ENCODE measurements at places on chromosomes 2 and 18.
A peak's percentile ranks its signal among the peaks of the same experiment; 100 is the strongest.

DNA sequence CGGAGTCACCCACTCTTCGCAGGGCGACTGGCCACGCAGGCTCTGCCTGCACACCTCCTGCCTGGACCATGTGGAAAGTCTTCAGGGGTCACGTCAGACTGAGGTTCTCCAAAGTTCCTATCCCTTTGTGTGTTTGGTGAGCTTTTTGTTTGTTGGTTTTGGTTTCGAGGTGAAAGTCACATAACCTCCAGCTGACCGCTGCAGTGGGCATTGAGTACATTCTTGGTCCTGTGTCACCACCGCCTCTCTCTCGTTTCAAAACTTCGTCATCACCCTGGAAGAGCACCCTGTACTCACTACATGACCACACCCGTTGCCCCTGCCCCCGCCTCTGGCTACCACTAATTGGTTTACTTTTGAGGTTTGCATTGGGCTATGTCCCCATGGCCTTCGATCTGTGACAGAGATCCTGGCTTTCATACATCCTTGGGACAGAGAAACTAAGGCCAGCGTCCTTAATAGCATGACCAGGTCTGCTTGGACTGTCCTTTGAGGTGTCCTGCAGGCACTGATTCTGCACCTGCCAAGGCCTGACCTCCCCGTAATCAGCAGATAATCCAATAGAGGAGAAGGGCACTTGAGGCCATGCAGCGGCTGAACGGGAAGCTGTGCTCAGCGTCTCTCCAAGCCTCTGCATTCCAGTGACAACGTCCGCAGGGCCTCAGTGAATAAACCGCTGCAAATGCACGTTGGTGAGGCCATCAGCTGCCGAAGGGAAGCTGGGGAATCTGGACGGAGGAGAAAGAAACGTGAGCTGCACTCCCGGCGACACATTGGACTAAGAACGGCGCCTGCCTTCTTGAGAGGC lies 46.8 kb downstream of the SH3BP4 start:
- no peak for DNase-seq

DNA sequence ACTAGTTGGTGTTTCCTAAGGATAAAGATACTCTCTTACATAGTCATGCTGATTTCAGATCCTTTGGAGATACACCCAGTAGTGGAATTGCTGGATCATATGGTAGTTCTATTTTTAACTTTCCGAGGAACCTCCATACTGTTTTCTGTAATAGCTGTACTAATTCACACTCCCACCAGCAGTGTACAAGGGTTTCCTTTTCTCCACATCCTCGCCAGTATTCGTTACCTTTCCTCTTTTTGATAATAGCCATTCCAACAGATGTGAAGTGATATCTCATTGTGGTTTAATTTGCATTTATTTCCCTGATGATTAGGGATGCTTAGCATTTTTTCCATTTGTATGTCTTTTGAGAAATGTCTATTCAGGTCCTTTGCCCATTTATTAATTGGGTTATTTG lies 34.0 kb downstream of the ACTR2 start:
- no peak for DNase-seq

- no peak for DNase-seq
Measured at GRCh38 chr2:47196046-47196445, 40.9 kb upstream of the STPG4 start.

DNA sequence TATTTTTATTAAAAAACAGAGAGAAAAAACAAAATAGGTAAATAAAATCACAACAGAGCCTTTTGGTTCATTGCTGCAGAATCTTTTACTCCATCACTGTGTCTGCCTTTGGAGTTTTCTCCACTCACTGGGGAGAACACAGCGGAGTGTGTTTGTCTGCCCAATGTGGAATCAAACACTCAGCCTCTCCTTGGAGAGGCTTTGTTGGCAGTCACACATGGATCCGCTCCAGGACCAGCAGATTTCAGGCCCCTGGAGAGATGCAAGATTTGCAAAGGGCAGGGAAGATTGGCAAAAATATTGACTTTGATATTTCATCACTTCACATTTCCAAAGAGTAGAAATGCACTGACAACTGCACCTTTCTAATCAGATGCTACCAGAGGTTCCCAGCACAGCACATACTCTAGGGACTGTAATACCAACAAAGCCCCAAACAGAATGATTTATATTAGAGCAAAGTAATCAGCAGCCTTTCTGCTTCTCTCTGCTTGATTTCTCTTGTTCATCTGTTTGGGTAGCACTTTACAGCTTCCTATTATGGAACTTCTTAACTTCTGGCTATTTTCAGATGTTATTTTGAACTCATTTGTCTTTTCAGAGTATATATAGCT lies 1898.8 kb upstream of the PIK3C3 start:
- DNase-seq: no peak

GRCh38 chr2:46062637-46063412 lies 234.4 kb upstream of the EPAS1 start:
- peak; percentile 34 for DNase-seq

DNA sequence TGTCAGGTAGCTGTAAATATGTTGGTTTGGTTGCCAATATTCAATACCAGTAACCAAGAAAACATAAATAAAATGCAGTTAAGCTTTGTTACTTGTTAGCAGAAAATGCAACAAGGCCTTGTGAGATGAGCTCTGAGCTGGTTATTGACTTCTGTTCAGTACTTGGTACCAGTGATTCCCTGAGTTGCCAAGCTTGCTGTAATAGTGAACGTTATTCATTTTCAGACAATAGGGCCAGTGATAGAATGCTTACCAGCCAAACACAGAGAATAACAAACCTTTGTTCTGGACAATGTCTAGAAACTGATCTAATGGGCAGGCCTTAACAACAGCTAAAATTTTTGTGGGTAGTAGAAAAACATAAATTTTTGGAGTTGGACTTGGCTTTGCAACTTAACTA lies 29.5 kb downstream of the RASGRP3 start:
- DNase-seq: no peak

DNA sequence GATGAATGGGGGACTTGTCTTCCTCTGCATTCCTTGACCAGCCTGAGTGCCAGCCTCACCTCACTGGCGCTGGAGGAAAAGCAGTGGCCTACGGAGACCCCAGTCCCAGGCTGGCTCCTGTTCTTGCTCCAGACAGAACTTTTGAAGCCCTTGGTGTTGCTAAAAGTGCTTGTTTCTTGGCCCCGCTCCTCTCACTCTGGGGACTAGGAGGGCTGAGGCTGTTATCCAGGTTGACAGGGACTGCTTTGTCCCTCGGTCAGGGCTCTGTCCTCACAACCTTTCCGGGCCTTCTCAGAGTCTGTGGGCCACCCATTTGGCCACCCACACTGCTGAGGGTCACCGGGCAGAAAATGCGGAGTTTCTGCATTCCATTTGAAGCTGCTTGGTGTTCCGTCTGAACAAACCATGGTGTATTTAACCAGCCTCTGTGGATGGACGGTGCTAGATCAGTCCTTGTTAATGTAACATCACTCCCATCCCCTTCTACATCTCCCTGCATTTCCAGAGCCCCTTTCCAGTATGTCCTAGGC lies 25.6 kb downstream of the B3GNT7 start:
- no peak for DNase-seq

DNA sequence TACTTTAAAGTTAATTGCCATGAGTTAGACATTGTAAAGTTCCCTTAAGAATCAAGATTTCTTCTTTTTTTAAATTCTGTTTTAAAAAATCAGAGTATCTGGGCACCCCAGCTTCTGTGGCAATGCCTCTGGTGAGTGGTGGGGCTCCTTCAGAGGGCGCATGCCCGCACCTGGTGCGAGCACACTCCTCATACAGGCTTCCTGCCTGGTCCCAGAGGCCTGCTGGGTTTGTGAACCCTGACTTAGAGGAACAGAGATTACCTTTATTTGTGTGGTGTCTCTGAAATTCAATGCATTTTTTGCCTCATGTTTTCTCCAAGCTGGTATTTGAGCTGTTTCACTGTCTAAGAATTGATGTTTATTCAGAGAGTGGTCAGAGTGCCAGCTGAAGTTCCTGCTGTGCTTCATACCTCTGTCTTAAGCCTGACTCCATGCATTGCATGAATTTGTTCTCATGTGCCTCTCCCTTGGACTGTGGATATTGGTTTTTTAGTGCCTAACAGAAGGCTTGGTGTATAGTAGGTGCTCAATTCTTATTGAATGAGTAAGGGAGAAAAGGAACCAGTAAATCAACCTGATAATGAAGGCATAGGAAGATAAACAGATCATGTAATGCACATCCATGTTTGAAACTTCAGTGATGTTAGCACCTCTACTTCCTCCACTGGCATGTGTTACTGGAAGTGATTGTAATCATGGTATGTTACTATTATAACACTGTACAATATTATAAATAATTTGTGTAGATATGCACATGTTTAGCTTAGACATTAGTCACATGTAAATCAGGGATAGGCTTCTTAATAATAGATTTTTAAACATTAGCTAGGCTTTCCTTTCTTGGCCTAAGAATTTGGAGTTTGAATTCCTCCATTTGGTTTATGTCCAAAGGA lies 29.0 kb downstream of the PHLPP1 start:
- DNase-seq: no peak

- no peak for DNase-seq
Measured at GRCh38 chr2:17208511-17208910, 309.7 kb downstream of the RAD51AP2 start.

DNA sequence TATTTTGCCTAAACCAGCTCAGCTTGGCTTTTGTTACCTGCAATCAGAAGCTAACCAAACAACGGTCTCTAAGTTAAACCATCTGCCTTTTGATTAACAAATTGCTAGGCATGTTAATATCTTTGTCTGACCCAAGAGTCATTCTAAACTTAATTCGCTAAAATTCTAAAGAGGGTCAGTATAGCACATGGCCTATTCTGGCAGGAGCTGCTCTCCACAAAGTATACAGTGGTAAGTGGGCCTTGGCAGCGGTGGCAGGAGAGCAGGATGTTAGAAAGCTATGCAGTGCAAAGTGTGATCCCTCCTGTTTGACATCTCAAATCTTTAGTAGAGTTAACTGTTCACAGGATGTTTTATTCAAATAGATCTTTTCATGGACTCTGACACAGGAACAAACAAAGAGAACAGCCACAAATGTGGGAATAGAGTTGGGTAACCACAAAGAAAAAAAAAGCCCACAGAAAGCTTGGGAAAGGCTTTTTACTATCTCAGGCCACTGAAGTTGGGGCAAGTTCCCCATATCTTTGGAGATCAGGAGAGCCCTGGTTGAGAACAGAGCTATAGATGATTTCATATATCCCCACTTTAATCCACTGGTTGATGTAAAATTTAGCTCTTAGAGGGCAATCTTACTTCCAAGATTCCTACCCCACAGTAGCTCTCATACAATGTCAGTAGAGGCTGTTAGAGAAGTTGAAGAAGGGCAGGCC lies 10.6 kb downstream of the CFAP210 start:
- DNase-seq: no peak

DNA sequence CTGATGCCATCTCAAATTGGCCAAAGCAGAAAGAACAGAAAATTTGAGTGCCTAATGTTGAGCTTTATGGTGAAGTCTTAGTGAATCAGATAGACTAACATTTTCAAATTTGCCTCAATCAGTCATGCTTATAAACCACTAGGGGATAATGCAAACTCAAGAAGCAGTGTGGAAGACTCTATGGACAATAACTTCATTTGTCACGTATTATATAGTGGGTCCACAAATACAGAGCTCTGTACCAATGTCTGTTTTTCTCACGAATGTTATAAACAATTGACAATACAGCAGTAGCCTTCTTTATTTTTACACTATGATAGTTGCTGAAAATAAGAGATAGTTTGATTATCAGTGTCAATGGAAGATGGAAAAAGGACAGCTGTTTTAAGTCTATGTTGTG lies 190.8 kb upstream of the SLC8A1 start:
- DNase-seq: no peak

- no peak for DNase-seq
Measured at GRCh38 chr2:224126003-224126402, 86.9 kb upstream of the SERPINE2 start.

DNA sequence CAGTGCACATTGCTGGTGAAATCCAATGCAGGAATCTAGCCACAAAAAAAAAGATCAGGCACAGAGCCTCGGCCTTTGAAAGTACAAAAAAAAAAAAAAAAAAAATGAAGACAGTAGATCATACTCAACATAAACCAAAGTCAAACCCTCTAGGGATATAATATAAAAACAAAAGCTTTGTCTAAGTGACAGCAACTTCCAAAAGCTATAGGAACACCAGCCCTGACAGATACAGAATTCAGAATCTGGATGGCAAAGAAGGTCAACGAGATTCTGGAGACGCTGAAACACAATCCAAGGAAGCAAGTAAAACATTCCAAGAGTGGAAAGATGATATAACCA lies 54.0 kb upstream of the SCN1A start:
- no peak for DNase-seq

- no peak for DNase-seq
Measured at GRCh38 chr2:63484901-63485300, 103.4 kb downstream of the WDPCP start.

GRCh38 chr2:218187296-218188015 lies 20.7 kb upstream of the CXCR1 start:
- no peak for DNase-seq

- DNase-seq: no peak
Measured at GRCh38 chr2:30188292-30188691, 41.5 kb downstream of the YPEL5 start.

DNA sequence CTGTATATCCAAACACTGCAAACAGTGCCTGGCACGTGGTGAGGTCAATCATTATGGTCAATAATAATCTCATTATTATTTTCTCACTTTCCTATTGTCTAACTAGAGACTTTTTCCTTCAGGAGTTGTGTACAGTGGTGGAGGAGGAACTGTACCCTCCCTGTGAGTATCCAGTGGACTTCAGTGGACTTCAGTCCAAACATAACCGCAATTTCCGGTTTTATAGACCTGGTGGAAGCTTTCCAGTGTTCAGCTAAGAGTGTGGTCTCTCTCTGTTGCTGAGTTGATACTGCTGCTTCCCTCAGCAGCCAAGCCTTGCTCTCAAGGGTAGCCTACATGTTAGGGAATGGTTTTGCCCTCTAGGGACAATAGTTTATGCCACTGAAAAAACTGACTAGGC lies 447.1 kb downstream of the TMEM182 start:
- DNase-seq: no peak

GRCh38 chr2:86284987-86285386 lies 52.4 kb downstream of the REEP1 start:
- no peak for DNase-seq

- DNase-seq: no peak
Measured at GRCh38 chr2:238894950-238895298, 47.0 kb downstream of the TWIST2 start.

DNA sequence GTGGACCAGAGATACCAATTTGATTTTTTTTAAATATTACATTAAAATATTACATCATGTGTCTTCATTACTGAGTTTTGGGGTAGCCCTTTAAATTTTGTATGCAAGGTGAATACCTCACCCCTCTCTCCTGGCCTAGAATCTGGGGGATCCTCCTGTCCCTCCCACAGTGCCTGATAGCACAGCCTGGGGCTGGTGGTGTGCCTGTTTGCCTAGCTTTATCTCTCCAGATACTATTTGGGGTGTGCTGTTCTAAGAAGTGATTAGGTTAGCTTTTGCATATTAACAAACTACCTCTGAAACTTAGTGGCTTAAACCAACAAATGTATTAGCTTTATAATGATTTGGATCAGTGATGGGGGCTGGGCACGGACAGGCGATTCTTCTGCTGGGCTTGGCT lies 20.7 kb upstream of the B3GNT7 start:
- DNase-seq: no peak

- DNase-seq: no peak
Measured at GRCh38 chr2:28206762-28207161, 185.9 kb upstream of the FOSL2 start.

Measured in stimulated activated CD8-positive, alpha-beta memory T cell treated with anti-CD3 and anti-CD28 coated beads, Interleukin-15, amount 100 ng/mL, for 4 hours (primary cell).